CD4-positive, alpha-beta T cell treated with Interferon alpha-2 for 1 hour (primary cell): ENCODE measurements at places on chromosomes 7 and 10.

GRCh38 chr7:115097175-115097671, 175.3 kb downstream of the MDFIC start:
- no peak for DNase-seq

- no peak for DNase-seq
Measured at GRCh38 chr7:43535031-43535451, 47.9 kb upstream of the STK17A start.

GRCh38 chr7:105642264-105642663, 61.0 kb upstream of the EFCAB10 start:
- no peak for DNase-seq

GRCh38 chr7:116535416-116535815, 10.6 kb downstream of the CAV1 start:
- no peak for DNase-seq

GRCh38 chr7:367351-367901, 77.5 kb downstream of the FOXL3 start:
- no peak for DNase-seq

DNA sequence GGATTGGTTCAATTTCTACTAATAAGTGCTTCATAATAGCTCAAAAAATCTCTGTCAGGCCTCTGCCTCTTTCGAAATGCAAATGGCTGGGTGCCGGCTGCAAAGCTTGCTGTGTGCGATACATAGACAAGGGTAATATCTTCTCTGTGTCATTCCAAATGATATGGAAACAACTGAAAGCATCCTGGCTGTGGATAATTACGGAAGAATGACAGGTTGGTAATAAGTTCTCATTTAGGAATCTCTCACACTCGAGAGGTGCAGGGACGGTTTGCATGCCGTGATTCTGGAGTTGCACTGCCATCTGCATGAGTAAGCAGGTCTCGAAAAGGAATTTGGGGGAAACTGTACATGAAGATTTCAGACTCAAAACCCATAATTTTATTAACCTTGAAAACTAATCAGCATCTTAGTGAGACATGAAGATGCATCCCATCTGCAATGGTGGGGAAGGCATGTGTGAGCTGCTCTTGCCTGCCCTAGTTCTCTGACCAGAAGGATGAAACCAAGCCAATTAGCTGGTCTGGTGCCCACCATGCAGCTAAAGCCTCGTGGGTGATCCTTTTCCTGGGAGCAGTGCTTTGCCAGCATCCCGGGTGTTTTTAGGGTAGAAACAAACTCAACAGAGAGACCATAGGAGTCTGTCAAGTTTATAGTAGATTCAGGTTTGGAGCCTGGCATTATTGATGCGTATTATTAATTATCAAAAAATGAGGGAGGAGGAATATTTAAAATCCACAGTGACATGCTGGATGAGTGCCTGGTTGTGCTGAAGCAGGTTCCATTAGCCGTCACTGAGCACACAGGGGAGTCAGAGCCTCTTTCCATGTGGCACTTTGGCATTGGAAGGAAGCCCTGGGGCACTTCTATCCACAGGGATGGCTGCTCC, 503.6 kb upstream of the MGMT start:
- DNase-seq, result no peak

GRCh38 chr10:16835228-16835627, 18.0 kb upstream of the RSU1 start:
- DNase-seq, result peak; percentile 55

DNA sequence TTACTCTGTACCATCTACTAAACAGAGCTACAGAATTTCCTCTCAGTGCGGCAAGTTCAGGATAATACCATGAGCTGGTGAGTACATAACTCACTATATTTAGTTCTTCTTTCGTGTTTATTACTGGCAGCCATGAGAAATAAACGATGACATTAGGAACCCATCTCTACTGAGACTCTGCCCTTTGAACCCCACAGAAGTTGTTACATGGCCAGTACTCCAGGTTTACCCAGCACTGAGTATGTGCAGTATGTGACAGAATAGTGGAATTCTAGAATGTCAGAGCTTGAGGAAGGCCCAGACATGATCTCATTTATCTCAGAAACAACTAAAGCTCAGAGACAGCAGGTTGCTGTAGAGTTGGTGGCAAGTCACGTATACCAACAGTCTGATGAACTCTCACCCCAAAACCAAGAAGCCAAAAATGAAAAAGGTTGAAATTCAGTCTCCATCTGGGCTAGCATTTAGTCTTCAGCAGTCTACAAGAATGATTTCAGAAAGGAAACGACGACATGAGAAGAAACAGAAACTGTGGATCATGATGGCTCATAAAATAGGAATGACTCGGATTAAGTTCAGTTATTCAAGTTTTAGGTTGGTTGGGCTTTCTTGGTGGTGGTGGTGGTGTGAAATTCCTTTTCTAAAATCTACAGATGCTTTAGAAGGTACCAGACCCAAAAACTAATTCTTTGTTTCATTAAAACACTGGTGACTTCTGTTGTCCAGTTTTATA, 78.5 kb downstream of the SORBS1 start:
- DNase-seq, result no peak

DNA sequence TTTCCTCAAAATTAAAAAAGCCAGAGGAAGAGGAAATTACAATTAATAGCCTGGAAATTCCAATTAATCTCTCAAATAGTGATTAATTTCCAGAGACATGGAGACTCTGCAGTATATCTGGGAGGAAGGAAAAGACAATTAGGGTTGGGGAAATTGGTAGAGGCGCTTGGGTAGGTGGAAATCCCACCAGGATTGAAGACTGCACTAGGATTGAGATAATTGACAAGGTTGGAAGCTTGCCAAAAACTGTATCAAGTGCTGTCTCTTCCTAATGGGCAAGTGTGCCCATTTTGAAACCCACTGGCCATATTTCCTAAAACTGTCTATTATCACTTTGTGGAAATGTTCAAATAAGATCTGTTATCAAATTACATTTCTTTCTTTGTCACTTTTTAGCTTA, 21.6 kb downstream of the CHN2 start:
- no peak for DNase-seq

DNA sequence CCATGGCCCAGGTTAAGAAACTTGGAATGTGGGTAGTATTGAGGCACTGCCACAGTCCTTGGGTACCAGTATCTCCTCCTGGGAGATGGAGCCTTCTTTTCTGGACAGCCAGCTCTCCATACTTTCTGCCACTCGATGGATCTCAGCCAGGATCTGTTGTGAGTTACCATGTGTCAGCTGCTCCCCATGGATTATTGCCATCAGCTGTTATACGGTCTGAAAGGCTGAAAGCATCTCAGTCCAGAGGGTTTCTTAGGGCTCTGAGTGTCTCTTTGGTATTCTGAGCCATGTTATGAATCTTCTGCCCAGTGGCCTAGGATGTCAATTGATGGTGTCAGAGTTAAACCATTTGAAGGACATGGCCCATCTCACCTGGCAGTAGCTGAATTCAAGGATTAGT, 197.5 kb downstream of the C7orf25 start:
- DNase-seq, result no peak

- DNase-seq, result no peak
Measured at GRCh38 chr7:128353189-128353588, 8.3 kb downstream of the PRRT4 start.

GRCh38 chr10:78520737-78521430, 487.2 kb downstream of the RPS24 start:
- DNase-seq, result no peak

GRCh38 chr10:11609052-11609451, 2.4 kb downstream of the USP6NL start:
- DNase-seq, result no peak

- no peak for DNase-seq
Measured at GRCh38 chr10:36023939-36024338, 381.8 kb upstream of the FZD8 start.

GRCh38 chr7:148148456-148148855, 442.1 kb upstream of the C7orf33 start:
- DNase-seq, result no peak
